ENCODE measurements at places on chromosomes 12 and 14. TPM values are rescaled to one million over a fixed set of nuclear protein-coding genes. Genes with fewer than 3 reads are reported as not detected.

Gene STXBP6
- 0.40 TPM for total RNA-seq

DNA sequence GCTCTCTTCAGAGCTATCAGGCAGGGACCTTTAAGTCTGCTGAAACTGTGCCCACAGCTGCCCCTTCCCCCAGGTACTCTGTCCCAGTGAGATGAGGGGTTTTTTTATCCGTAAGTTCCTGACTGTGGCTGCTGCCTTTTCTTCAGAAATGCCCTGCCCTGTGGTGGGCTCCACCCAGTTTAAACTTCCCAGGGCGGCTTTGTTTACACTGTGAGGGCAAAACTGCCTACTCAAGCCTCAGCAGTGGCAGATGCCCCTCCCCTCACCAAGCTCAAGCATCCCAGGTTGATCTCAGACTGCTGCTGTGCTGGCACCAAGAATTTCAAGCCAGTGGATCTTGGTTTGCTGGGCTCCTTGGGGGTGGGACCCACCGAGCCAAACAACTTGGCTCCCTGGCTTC is 46.9 kb upstream of the SLC16A7 start:
- peak; percentile 32 for DNase-seq

GRCh38 chr14:39266525-39266870 is 32.8 kb downstream of the MIA2 start:
- DNase-seq = peak; percentile 92

Gene LRRIQ1
- 0.40 TPM for total RNA-seq

DNA sequence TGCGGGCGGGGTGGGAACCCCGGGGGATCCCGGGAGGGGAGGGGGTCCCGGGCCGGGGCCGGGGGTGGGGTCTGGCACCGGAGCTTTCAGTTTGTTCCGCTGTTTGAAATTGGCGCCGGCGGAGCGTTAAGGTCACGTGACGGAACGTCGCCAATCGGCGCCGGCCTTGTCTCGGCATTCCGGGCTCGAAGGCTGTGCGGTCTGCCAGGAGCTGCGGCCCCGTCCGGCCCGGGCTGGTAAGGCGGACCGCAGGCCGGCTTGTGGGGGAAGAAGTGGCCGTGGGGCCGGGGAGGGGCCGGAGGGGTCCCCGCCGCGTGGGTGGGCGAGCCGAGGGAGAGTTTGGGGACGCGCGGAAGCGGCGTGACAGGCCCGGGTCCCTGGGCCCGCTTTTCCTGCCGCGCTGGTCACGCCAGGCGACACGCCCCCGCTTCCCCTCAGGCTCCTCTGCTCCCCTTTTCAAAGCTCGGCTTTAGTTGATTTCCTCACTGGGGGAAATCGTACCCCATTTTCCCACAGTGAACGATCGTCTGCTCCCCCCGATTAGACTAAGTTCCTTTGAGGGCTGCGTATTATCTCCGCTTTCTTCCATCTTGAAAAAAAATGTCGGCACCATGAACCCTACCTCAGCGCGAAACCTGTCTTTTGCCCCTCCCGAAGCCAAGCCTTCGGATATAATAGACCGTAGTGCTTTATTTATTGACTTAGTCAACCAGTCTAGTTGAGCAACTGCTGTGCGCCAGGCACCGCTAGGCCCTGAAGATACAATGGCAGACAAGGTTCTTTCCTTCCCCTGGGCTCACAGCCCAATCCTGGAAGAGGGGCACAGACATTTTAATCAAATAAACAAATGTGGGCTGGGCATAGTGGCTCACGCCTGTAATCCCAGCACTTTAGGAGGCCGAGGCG is at the start of the genes FOXM1 and RHNO1:
TSS of gene FOXM1 (minus strand) at position 128 of the 906 bp plus-strand sequence. CDS start 2,696 bp downstream, outside the sequence.
TSS of gene RHNO1 (plus strand) at position 177 of the 906 bp plus-strand sequence. CDS start 8,144 bp downstream, outside the sequence.
- peak; percentile 85 for DNase-seq

DNA sequence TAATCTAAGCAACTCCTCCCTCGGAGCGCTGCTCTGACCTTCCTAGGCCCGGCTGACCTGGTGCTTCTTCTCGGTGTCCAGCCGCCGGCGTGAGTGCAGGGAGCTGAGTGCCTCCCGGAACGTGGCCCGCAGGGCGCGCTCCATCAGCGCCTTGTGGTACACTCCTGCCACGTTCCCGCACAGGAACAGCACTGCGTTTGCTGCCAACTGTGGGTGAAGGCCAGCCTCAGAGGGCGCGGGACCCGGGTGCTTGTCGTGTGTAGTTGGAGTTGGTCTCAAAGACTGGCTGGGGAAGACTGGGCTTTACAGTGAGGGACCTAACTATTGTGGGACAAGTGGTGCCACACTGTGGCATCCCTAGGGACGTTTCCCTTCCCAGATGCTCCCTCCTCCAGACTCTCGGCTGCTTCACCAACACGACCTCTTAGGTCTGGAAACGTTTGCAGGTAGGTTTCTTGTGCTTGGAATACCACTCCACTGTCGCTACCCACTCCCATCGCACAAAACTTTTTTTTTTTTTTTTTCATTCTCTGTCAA is 3.1 kb downstream of the ADCY4 start:
- DNase-seq = no peak

Gene BDKRB1
- total RNA-seq = 0.69 TPM

Gene PRB2
- total RNA-seq = not detected

Gene PRR4
- 9.3 TPM for total RNA-seq

GRCh38 chr14:52901357-52901980 is 49.4 kb downstream of the FERMT2 start:
- no peak for DNase-seq

DNA sequence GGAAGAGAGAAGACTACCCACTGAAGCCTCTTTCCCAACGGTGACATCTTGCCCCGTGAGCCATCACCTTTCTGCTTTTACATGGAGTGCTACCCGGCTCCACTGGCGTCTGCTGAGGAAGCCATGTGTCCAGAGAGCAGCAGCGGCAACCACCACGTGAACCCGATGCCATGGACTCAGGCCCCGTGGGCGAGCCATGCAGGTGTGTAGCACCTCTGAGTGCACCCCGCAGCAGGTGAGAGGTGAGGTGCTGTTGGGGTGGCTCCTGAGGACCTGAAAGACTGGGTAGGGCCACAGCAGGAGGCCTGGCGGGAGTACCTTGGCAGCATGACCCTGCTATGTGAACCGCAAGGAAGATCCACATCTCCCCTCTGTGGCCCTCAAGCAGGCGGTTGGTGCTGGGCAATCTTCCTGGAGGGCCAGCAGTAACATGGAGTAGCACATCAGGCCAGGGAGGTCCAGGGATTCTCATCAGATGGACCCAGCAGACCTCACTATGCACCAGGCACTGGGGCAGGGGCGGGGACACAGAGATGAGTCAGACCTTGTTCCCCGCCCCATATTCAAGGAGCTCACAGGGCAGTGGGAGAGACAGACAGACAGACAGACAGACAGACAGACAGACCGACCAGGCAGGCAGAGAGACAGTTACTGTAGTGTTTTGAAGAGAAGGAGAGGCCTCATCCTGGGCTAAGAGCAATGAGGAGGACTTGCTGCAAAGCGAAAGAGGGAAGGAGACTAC is 129.6 kb downstream of the PAPOLA start:
- DNase-seq = no peak

GRCh38 chr14:33716921-33717320 is 234.0 kb downstream of the EGLN3 start:
- DNase-seq = no peak

GRCh38 chr14:78254911-78255461 is 84.8 kb downstream of the NRXN3 start:
- DNase-seq = peak; percentile 18

Gene MGP
- 2.1 TPM for total RNA-seq

DNA sequence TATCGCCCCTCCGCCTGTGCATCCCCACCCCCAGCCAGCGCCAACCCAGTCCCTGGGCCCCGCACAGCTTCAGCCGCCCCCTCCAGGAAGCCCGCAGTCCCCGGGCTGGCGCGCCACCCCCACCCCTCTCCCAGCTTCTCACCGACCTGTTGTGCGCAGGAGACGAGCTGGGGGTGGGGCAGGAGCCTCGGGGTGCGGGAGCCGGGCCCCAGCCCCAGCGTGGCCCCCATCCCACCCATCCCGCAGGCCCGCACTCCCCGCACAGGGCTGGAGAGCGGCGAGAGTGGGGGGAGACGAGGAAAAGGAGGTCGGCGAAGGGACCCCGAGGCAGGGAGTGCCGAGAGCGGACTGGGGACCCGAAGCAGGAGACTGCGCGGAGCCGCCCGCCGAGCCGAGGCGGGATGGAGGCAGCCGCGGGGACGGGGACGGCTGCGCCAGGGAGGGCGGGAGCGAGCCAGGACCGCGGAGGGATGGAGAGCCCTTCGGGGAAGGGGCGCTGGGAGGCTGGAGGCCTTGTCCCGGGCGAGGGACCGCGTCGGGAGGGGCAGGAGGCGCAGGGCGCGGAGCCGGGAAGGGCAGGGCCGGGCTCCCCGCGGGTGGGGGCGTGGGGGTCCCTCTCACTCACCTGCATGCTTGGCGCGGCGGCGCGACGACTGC is 498 bp downstream of the PIANP start:
- no peak for DNase-seq

- DNase-seq = no peak
These were observed 486.2 kb downstream of the RAD51B start for GRCh38 chr14:68305738-68306137.

Gene NACA
- total RNA-seq = 839 TPM

Gene LAG3
- 0.40 TPM for total RNA-seq

GRCh38 chr12:13609894-13610679 is 371.3 kb downstream of the GRIN2B start:
- DNase-seq = no peak

DNA sequence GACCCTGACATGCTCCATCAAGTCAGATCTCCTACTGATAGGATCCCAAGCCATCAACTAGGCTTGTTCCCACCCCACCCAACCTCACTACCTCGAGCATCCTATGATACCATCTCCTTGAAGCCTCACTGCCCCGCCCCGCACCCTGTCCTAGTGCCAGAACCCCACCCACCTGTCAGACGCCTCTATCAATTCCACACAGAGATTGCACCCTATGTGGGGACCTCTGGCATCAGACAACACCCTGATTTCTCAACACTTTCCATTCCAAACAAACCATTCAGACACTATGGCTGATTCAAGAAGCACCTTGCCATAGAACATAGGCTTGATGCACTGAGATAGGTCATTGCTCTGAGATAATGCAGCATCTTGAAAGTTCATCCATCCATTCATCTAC is 3.1 kb upstream of the GLTP start:
- DNase-seq = no peak

DNA sequence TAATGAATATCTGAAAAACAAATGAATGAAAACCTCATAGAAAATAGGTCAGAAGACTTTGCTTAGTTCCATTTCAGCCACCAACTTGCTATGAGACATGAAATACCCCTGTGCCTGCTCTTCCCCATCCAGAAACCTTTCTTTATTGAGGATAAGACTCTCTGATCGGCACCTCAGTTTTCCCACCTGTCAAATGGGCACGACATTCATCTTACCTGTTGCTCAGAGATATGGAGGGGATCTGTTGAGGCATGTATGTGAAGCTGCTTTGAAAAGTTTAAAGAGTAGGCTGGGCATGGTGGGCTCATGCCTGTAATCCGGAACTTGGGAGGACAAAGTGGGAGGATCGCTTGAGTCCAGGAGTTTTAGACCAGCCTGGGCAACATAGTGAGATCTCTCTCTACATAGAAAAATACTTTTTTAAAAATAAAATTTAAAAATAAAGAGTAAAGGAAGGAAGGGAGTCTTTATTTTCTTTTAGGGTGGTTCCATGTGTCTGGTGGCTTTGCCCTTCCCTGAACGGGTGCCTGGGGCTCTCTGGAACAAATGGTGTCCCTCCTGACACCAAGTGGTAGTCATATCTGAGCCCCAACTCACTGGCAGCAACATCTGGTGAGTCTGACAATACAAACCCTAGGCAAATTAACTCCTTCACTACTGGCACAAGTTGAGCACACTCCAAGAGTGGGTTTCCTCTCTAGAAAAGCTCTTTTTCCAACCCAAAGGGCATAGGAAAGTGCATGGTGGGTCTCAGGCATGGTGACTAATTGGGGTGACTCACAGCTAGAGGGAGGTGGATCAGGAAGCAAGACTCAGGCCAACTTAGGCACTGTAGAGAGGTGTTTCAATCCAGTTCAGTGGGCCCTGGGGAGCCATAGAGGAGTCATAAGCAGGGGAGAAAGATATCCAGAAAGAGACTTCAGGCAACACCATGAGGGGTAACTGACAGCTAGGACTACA is 42.1 kb downstream of the MAP1LC3B2 start:
- peak; percentile 54 for DNase-seq

DNA sequence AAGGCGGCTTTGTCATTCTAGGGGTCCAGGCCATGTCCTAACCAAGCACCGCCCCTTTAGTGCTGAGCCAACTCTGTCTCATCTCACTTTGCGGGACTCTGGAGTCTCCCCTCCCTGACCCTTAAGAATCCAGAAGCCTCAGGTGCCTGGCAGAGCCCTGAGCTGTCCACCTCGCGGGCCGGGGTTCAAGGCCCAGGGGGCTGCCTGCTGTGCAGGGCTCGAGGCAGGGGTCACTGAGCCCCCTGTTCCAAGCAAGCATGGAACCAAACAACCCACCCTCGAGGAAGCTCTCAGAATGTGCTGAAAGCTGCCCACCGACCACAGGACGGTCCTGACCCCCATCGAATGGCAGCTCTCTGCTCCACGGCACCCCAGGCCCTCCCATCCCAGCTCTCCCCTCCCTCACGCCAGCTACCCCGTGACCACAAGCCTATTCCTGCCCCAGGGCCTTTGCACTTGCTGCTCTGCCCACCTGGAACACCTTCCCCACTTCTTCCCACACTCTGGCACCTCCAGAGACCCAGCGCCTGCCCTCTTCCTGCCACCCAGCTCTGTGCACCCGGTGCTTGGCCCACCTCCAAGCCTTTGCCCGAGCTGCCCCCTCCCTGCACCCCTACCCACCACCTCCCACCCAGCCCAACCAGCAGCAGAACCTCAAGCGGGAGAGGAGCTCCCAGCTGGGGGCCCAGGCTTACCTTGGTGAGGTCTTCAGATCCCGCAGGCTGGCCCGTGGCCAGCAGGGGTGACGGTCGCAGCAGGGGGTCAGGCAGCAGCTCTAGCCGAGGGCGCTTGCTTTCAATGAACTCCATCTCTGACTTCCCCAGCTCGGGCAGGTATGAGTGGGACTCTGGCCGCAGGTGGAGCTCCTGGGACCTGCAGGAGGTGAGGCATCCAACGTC is 84.3 kb downstream of the NCOR2 start:
- no peak for DNase-seq

DNA sequence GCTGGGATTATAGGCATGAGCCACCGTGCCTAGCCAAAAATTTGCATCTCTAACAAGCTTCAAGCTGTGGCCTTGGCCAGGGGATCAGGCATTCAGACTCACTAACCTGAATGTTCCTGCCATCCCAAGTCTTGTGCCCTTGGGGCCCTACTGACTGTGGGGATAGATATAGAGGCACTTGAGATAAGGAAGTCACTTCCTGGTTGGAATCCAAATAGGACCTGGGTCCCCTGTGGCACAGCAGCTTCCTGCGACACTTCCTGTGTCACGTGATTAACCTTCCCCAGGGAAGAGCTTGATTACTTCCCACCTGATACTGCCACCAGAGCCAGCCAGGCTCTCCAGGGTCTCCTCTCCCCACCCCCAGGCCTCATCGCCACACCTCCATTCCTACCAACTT is 128.2 kb downstream of the BCL11B start:
- DNase-seq = no peak
